Activated T-helper 1 cell treated with anti-CD3 and anti-CD28 coated beads, Interleukin-2, amount 50 U/mL, for 16 hours (primary cell): ENCODE measurements at places on chromosomes 7 and 10.

- DNase-seq = no peak
Observed at GRCh38 chr7:149879766-149880637, 6.2 kb downstream of the ATP6V0E2 start.

- DNase-seq = no peak
Observed at GRCh38 chr7:121696954-121697353, 176.0 kb upstream of the PTPRZ1 start.

DNA sequence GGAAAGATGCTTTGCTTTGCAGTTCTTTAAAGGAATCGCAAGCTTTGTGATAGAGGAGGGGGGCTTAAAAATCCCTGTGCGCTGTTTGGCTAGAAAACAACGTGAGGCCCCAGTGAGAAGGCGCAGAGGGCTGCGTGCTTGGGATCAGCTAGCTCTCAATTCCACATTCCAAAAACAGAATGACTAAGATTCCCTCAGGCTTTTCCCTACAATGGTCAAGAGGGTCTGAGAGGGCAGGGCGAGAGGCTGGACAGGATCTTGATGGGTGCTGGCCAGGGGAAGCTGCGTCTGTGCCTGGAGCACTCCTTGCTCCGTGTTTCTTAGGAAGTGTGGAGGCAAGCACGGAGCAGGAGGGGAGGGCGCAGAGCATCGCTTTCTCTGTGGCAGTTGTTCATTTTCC is 72.1 kb upstream of the INHBA start:
- no peak for DNase-seq

DNA sequence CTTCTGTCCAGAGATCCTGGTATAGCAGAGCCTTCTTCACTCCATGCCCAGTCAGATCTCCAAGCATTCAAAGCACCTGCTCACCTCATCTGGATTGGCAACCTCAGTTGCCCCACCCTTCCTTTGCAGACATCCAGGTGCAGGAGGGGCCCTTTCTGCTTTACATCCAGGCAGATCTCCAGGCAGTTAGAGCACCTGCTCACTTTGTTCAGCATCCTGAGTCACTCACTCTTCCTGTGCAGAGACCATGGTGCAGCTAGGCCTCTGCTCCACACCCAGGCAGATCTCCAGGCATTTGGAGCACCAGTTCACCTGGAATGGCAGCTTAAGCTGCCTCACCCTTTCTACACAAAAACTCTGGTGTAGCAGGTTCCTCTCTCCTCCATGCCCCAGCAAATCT is 153.1 kb downstream of the CDK14 start:
- DNase-seq = no peak
